ENCODE measurements at places on chromosomes 4 and X.

- no peak for DNase-seq
Observed at GRCh38 chr4:151887031-151887815, 126.4 kb upstream of the GATB start.

- no peak for DNase-seq
Observed at GRCh38 chr4:101621120-101621519, 169.4 kb upstream of the BANK1 start.

DNA sequence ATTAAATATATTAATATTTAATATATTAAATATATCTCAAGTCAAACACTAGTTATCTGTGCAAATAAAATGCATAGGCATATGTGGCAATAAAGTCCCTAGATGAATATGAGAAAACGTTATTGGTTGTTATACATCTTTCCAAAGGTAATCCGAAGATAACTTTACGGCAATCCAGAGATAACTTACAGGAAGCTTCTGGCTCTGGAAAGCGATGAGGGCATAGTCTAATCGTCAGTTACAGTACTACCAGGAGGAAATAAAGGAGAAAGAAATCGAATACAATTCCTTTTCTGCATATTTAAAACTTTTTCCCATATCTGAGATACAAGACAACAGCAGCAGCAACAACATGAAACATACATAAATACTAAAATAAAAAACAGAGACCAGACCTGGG, 35.3 kb downstream of the CNOT6L start:
- no peak for DNase-seq

- no peak for DNase-seq
Observed at GRCh38 chrX:109312757-109313156, 169.1 kb downstream of the GUCY2F start.

- DNase-seq: no peak
Observed at GRCh38 chr4:39568805-39569204, 41.6 kb upstream of the UGDH start.

DNA sequence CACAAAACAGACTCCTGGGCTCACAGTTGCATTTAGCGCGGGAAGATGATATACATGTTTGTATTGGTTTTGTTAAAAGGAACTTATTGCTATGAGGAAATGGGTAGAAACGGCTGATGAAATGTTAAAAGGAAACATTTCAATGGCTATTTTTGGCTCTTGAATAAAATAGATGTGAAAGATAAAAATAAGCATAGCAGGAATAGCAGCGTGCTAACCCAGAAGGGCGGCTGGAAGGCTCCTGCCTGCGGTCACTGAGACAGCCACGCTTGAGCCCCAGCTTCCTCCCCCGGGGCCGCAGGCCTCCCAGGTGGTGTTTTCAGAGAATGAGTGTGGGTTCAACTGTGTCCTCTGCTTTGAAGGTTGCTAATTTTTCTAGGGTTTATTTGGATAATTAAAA, 35.0 kb upstream of the CLCN4 start:
- no peak for DNase-seq

- DNase-seq: no peak
Observed at GRCh38 chrX:1518512-1518911, 18.5 kb downstream of the P2RY8 start.

DNA sequence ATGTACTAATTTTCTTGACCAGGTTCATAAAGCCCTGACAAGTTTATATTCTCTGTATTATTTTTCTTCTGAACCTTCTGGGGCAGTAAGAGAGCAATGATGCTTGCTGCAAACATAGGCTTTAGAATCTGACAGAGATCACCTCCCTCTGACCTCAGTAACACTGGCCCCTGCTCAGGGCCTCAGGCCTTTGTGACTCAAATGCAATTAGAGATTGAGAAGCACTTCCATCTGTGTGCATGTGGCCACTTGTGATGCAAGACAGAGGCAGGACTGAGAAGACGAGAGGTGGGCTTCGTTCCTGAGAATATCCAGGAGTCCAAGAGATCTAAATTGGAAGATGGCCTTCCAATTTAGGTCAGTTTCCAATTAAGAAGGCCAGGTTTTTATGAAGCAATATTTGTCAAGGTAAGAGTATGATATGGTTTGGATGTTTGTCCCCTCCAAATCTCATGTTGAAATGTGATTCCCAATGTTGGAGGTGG, 82.8 kb upstream of the VEGFC start:
- no peak for DNase-seq

DNA sequence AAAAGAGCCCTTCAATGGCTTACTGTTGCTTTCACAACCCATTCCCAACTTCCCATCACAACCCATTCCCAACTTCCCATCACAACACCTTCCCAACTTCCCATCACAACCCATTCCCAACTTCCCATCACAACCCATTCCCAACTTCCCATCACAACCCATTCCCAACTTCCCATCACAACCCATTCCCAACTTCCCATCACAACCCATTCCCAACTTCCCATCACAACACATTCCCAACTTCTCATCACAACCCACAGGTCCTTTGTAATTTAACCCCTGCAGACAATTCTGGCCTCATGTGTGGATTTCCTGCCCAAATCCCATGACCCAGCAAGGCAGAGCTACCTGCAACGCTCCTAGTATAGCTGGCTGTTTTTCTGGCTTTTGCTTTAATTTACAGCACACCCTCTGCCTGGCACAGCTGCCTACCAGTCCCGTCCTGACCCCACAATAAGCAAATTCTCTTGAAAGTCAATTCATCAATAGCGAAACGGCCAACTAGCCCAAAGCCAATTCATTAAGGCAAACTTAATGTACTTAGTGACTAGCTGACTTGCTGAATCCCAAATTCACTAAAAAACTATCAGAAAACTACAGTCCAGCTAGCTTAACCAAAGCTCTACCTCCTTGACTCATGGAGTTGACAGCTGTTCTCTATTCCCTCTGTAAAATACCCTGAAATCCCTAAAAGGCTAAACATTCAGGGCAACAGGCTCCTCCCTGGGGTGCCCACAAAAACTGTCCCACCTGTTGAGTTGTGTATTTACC, 75.6 kb downstream of the AFAP1 start:
- DNase-seq: no peak

GRCh38 chrX:130086447-130087206, 23.7 kb downstream of the ELF4 start:
- no peak for DNase-seq

DNA sequence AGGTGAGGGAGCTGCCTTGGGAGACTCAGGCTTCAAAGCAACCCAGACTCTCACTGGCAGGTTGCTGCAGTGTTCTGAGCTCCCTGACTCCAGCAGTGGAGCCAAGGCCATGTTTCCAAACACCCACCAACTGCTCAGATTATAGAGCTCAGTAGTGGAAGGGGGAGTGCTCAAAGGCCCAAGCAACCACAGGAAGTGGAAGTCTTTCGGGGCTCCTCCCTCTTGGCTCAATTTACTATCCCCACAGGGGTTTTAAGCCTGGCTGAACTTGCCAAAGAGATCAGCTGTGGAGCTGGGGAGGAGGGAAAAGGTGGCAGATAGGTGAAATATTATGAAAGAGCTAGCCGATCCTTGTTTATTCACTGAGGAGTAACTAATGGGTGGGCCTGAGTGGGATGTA, 82.5 kb downstream of the HPRT1 start:
- no peak for DNase-seq

GRCh38 chrX:37958525-37959211, 47.7 kb upstream of the SYTL5 start:
- no peak for DNase-seq

DNA sequence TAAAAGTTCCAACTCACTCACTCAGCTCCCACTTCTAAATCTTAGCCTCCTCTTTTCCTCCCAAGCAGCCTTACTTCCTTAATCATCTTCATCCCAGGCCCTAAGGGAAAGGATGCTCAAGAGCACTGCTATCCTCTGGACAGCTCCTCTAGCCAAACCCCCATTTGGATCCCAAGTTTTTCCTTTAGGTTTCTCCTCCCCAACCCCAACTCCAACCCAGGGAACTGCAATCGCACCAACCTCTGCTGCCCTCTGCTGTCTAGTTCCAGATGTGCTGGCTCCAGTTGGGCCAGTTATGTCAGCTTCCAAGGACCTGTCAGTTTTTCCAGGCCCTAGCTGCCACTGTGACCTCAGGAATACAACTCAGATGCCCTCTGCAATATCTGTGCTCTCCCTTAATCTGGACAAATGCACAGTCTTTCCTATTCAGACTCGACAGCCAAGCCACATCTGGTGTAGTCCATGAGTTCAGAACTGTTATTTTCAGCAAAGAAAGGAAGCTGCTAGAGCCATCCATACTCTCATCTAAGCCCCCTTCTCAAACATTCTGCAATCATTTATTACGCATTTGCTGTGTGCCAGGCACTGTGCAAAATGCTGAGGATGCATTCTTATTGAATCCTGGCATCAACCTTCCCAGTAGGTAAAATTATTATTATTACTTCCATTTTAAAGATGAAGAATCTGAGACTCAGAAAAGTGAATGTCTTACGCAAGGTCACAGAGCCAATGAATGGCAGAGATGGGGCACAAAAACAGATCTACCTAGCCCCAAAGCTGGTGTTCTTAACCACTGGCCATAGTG, 12.3 kb upstream of the XPNPEP2 start:
- DNase-seq: peak; percentile 44

DNA sequence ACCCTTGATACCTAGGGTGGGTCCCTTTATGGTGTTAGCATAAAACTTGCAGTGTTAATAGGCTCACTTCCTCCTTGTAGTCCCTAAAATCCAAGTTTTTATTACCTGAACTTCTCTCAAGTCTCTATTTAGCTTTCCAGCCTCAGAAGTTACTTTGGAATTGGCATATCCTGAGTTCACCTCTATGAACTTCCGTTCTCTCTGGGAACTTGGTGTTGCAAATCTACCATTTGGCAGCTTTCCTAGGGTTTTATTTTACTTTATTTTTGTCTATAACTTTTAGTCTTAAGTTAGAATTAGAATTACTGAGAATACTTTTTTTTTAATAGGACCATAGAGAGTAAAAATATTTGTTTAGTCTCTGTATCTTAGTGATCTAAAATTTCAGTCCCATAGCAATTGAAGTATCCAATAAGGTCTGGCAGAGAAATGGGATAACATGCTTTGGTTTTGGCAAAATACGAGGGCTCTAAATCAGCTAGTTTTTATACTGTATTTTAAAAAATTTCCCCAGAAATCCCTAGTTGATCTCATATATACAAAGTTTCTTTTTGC, 30.3 kb upstream of the NAF1 start:
- DNase-seq: no peak

DNA sequence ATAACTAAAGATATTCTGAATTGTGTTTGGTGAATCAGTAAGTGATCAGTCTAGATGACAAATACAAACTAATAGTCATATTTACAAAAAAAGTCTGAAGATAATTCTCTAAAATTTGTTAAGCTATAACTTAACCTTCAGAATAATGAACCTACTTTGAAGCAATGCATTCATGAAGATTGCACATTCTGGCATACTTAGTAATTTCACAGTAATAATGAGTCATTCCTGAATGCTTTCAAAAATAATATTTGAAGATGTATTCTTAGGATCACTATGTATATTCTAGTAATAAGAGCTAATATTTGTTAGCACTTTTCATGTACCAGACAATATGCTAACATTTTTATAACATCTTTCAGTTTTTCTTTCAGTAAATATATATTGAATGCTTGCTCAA, 756.7 kb upstream of the SLIT2 start:
- DNase-seq: no peak

DNA sequence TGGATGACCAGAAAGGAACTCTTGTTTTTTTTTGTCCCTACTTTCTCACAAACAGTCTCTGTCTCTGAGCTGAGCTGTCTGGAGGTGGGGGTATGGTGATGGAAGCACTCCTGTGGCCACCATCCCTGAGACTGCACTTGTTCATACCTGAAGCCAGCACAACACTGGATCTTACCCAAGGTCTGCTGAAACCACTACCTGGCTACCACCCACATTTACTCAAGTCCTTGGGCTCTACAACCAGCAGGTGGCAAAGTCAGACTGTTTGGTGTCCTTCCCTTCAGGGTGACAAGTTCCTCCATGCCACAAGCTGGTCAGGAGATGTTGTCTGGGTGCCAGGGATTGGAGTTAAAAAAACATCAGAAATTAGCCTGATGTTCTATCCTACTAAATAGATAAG, 89.7 kb downstream of the NEXMIF start:
- no peak for DNase-seq

- DNase-seq: no peak
Observed at GRCh38 chr4:148812101-148812500, 369.9 kb upstream of the NR3C2 start.

GRCh38 chr4:79604152-79604551, 196.1 kb upstream of the GK2 start:
- DNase-seq: no peak

DNA sequence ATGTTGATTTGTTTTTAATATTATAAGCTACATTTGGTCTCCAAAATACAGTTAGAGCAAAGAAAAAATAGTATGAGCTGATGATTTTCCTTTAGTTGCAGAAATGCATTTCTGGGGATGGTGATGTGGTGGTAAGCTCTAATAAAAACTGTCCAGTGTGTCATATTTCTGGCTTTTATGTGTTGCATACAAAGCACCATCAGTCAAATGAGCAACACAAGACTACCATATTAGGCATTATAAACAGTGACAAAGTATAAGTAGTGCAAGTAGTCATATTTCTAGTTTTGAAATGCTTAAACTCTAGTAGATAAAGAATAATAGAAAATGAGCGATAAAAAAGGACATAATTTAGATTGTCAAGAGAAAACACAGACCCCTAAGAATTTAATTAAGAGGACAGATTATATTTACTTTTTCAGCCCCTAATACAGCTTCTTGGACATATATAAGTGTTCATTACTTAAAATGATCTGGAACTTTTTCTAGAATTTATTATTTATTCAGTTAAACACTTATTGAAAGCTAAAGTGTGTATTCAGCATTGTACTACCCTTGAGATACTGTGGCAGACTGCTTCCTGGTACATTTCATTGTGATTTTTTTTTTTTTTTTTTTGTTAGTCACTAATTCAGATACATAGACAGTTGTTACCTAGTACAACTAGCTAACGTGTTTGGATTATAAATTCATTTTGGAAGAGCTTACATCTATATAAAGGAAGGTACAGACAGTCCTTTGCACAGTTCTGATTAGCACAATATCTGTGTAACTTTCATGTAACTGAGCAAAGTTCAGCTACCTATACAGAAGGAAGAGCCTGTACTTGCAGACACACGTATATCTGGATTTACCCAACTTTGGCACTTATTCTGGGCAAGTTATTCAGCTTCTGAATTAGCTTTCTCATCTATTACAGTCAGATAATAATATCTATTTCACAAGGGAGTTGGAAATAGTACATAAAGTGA, 22.3 kb downstream of the RAP1GDS1 start:
- no peak for DNase-seq

- no peak for DNase-seq
Observed at GRCh38 chr4:58456727-58457384, 1346.7 kb upstream of the IGFBP7 start.

DNA sequence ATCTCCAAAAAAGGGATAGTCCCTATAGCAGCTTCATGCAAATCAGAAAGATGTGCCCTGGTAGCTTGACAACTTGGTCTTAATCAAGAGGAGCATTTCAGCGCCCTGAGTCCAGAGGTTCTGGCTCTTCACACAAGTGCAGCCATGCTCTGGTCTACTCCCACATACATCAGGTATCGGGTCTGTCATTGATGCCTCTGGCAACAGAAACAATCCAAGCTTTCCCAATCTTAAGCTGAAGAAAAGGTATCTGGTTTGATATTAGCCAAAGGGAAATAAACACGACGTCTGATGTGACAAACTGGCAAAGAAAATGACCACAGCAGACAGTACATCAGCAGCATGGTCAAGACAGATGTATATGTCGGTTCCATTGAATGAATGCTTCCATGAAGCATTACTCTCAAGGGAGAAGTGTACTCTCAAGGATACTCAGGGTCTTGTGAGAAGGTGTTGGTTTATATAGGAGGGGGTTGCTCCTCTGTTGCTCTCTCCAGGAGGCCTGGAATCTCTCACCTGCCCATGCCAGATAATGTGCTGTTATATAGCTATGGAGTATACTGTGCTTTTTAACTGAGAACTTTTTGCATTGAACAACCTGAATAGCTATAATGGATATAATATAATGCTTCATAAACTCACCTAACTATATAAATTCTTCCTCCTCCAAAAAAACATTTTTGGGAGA, 879.6 kb upstream of the PCDH10 start:
- no peak for DNase-seq
